ENCODE measurements at places on chromosomes 5 and 9.

DNA sequence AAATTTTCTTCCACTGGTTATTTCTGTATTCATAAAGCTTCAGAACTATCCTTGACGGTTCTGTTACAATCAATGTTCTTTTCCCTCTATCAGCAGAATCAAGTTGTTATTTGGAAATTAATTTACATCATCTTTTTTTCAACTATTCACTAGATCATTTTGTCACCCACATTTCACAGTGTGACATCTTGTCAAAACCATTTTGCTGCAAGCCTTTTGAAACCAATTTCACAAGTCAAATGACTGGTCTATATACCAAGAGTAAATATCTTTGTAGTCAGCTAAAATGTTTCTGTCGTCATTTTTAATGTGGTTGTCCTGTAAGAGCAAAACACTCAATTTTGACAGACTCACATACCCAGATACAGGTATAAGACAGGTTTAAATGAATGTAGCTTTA, 984.3 kb upstream of the TYRP1 start:
- DNase-seq: no peak

DNA sequence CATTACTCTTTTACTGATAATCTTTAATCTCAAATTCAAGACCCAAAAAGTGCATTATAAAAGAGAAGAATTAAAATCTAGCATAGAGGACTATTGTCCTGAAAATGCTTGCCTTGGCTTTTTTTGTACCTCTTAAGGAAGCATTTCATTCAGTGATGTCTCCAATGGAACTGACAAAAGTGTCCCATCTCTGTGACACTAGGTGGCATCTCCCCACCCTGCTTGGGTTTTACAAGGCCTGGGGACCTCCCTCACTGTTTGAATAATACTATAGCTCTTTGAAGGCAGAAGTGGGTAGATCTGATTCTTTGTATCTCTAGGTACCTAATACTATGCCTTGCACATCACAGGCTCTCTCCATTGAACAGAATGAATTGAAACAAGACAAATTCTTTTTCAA, 180.6 kb downstream of the EPB41L4A start:
- no peak for DNase-seq

DNA sequence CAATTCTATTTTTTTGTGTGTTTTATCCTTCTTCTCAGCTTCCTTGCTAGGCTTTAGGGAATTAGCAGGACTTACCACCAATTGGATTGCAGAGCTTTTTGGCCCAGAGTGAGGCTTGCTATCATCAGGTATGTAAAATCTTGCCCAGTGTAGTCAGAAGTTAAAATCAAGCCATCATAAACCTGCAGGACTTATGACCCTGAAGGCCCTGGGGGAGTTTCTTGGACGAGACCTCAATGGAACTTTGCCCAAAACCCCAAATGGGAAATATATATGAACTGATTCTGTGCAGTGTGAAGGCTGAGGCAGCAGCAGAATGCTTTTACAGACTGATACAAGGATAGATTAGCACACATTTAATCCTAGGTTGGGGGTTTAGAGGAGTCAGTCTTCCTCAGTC, 287.0 kb downstream of the SH3GL2 start:
- no peak for DNase-seq

DNA sequence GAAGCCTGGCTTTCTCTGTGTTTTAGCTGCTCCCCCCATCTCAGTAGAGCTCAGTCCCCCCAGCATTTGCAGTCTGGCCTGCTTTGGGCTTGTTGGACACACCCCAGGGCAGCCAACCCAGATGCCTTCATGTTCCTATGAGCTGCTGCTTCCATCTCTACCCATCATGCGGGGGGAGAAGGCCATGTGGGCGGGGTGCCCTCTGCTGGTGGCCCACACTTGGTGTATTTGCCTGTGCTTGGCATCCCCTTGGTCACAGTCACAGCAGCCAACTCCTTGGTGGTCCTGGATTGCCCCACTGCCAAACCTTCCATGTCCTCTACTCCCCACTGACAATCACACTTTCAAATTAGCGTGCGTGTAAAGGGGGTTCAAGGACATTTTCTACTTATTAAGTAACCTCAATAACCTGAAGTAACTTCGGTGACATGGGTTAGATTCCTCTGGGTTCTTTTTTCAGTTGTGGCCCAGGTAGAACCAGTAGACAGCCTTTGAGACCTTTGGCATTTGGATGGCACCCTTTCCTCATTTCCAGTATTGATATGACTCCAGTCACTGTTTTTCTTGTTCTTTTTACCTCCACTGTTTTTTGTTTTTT, 42.8 kb downstream of the SNX30 start:
- peak; percentile 79 for DNase-seq

GRCh38 chr5:179403426-179404147, 58.3 kb upstream of the ADAMTS2 start:
- DNase-seq: no peak

- DNase-seq: no peak
These were observed 78.6 kb upstream of the MPDZ start for GRCh38 chr9:13358128-13358527.
